Stimulated activated CD4-positive, alpha-beta T cell treated with anti-CD3 and anti-CD28 coated beads, Interleukin-1b, Interleukin-23, amount 100 ng/mL, for 1 hour (primary cell): ENCODE measurements at places on chromosomes 2 and 18.

GRCh38 chr18:57814555-57814954 lies 11.4 kb upstream of the ATP8B1 start:
- no peak for DNase-seq

DNA sequence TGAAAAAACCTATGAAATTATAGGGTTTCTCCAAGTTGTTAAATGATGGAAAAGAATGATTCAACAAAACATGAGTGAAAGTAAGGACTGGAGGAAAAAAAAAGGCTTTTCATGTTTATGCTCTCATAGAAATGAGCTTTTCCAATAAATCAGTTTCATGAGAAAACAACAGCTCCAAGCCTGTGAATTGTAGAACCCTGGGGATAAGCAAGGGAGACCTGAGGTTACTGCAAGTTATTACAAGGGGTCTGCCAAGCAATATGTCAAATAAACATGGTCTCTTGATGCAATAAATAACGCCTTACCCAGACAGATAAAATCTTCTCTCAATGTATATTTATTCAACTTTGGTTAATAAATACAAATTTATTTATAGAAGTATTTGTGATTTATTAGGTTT lies 577.9 kb upstream of the GCFC2 start:
- no peak for DNase-seq

DNA sequence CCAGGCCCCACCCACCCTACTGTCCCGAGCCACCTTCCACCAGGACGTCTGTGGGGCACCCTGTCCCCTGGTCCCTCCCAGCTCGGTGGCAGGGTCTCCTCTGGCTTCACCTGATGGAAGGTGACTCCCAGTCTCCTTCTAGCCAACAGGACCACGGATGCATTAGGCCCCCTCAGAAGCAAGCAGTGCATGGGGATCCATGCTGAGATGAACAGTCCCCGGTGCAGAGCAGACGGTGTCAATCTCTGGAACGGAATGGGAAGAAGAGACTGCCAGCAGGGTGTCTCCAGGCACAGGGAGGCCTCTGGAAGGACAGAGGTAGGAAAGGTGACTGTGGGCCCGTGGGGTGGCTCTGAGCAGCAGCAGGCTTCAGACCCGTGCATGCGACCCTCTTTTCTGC lies 65.2 kb upstream of the FZD7 start:
- DNase-seq: no peak

DNA sequence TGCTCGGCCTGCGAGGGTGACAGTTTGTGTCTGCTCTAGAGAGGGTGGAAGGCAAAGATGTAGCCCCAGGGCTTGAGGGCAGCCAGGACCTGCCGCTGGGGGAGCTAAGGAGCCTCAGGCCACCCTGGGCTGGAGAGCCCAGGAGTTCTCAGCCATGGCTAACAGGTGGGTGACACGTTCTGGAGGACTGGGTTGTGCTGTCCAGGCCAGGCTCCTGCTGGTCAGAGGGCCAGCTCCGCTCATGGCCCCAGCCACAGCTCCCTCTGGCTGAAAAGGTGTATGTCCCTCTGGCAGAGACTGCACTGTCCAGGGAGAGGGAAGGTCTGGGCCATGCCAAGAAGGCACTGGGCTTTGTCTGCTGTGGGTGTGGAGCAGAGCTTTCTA lies 19.2 kb downstream of the TMEM185B start:
- no peak for DNase-seq

DNA sequence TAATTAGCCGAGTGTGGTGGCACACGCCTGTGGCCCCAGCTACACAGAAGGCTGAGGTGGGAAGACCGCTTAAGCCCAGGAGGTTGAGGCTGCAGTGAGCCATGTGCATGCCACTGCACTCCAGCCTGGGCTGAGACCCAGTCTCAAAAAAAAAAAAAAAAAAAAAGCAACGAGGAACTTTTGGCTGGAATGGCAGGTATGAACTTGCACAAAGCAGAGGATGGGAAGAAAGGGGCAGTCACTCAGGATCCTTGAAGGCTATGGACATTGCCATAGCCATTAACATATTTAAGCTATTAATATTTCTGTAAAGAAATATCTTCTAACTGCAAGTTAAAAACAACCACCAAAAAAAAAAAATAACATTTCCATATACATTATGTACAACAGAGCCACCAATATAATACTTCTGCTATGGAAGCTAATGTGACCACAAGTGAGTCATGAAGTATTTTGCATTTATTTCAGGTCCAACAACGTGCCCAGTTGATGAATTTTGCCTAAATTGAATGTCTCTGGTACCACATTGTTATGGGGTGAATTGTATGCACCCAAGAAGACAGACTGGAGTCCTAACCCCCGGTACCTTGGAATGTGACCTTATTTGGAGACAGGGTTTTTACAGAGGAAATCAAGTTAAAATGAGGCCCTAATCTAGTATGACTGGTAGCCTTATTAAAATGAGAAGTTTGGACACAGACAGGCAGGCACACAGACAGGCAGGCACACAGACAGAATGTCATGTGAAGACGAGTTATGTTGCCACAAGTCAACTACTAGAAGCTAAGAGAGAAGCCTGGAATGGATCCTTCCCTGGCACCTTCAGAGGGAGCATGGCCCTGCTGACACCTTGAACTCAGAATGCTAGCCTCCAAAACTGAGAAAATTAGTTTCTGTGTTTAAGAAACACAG lies 102.8 kb downstream of the RBMS1 start:
- DNase-seq: no peak

GRCh38 chr18:61085761-61086160 lies 247.5 kb upstream of the CDH20 start:
- DNase-seq: no peak

GRCh38 chr18:676736-677135 lies 19.3 kb downstream of the TYMS start:
- DNase-seq: no peak
